ENCODE measurements at places on chromosomes 11 and 22.

- DNase-seq, result no peak
These were observed 28.7 kb downstream of the UPB1 start for GRCh38 chr22:24523873-24524272.

- no peak for DNase-seq
These were observed 37.4 kb downstream of the LARGE2 start for GRCh38 chr11:45959851-45960250.

DNA sequence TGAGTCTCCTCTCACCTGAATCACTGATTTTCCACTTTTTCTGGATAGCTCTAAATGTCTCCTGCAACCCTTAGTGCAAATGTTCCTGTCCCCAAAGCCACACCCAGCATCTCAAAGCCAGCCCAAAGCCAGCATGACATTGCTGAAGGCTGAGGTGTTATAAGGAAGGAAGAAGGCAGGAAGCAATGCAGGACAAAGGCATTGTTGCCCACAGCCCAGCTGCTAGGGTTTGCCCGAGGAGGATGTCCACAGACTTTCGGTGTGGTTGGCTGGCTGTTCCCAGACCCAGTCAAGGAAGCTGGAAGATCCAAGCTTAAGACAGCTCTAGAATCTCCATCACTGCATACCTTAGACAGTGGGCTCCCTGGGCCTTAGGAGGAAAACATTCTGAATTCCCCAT is 23.5 kb downstream of the CHST1 start:
- DNase-seq, result no peak

DNA sequence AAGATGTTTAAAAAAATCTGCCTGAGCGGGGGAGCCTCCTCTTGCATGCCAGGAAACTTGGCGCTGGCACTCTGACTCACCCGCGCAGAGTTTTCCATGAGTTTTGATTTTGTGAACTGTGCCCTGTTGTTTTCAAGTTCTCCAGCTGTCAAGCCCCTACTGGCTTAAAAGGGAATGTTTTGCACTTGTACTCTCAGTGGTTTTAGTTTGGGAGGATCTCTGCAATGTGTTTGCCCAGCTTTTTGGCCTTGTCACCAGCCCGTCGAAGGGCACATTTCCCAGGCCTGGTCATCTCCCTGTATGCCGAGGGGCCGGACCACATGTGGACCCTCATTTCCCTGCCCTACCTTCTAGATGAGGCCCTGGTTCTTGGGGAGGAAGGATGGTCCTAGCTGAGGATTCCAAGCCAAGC is 12.2 kb downstream of the MRGPRF start:
- no peak for DNase-seq

GRCh38 chr22:23816156-23816976 is 22.4 kb downstream of the DERL3 start:
- DNase-seq, result no peak

DNA sequence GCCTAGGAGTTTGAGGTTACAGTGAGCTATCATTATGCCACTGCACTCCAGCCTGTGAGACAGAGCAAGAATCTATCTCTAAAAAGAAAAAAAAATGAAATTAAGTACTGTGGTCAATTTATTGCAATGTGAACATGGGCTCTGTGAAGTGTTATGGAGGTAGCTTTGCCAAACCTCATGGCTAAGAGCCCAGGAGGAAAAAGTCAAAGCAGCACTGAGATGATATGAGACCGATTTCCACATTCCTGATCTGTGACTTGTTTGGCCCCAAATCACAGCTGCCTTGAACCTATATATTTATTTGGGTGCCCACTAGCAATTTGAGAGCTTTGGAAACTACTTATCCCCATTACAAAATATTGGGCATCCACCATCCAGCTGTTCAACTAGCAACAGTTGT is 29.8 kb upstream of the TMEM135 start:
- DNase-seq, result no peak

GRCh38 chr11:44680982-44681597 is 45.7 kb upstream of the TSPAN18 start:
- no peak for DNase-seq

GRCh38 chr22:47878460-47878859 is 1116.0 kb downstream of the TBC1D22A start:
- DNase-seq, result no peak

DNA sequence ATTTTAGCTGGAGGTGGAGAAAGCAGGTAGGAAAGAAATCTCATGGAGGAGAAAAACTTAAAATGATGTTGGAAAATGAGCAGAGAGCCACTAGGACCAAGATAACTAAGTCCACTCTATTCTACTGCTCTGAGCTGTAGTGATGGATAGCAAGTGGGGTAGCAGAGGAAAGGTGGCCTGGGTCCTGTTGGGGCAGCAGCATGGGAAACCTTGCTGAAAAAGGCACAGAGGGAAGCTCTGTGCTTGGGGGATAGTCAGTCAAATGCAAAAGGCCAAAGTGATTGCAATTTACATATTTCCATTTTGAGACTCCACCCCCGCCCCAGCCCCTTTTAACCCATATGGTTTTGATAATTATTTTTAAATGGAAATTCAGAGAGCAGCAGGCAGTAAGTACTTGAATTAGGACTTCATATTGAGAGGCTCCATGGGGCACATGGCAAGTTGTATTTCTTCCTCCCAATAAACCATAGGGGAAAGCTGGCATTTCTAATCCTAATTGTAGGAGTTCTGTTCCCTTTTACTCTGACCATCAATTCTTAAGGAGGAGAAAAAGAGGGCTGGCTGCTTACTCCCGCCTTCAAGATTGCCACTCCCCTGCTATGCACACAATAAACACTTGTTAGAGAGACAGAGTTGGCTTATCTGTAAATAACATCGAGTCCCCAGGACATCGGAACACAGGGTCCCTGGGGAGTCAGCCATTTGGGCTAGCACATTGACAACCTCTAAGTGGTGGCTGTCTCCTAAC is 1341.5 kb upstream of the TENM4 start:
- no peak for DNase-seq

GRCh38 chr11:94127638-94128037 is 1.0 kb upstream of the PANX1 start:
- no peak for DNase-seq

DNA sequence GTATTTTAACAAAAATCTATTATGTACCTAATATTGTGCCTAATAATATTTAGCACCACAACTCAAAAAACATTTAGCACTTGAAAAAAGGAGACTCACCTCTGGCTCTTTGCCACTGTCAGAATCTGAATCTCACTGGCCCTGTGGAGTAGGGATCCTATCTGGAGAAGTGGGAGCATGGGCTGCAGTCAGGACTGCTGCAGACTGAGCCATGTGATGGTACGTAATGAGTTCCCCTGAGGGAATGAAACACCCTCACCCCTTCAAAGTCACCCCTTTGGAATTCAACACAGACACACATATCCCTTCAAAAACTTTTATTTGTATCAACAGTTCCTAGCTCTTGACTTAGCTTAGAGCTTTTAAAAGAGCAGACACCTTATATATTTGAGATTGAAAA is 6.5 kb downstream of the PTPMT1 start:
- DNase-seq, result no peak

GRCh38 chr11:72657411-72658100 is 16.7 kb downstream of the PDE2A start:
- DNase-seq, result no peak

DNA sequence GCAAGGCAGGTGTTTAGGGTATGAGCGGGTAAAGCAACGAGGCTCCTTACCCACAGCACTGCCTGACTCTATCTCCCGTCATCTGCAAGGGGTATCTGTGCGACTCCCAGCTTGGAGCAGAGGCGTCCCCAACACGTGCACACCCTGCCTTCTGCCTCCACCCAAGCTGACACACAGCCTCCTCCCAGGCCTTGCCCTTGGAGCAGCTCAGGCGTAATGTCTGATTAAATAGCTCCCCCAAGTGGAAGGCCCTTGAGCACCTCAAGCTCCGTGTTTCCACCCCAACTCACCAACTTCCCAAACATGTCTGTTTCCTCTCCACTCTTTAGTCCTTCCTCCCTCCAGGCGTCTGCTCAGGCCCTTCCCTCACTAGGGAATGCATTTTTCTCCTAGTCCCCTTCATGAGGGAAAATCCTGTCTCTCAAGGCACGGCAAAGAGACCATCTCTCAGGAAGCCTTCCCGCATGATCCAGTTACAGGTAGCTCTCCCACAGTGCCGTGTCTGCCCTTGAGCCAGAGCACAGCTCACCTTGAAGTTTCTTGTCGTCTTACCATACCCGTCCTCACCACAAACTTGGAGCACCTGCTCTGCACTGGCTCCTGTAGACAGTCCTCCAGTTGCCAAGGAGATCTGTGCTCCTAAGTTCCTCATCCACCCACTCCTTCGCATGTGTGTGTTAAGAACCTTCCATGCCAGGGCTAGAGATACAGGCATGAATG is 15.8 kb downstream of the CYB5R2 start:
- no peak for DNase-seq

DNA sequence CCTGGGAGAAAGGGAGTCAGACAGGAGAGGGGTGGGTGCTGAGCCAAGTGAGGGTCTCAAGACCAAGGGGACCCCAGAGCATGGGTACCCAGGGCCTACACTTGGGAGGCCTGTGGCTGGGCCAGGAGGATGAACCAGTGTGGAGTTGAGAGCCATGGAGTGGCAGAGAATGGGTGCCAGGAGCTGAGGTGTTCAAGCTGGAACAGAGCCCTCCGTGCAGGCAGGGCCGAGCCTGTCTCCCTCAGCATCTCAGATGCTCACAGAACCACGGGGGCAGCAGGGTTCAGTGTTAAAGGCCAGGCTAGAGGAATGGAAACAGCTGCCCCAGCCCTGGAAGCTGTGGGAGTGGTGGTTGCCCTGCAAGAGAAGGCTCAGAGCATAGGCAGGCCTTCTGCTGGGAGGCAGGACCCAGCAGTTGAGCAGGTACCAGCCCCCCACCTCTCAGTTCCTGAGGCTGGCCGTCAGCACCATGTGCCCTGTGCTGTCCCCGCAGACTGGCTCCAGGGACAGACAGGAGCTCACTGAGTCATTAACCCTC is 32.3 kb downstream of the RSPH14 start:
- DNase-seq, result no peak

DNA sequence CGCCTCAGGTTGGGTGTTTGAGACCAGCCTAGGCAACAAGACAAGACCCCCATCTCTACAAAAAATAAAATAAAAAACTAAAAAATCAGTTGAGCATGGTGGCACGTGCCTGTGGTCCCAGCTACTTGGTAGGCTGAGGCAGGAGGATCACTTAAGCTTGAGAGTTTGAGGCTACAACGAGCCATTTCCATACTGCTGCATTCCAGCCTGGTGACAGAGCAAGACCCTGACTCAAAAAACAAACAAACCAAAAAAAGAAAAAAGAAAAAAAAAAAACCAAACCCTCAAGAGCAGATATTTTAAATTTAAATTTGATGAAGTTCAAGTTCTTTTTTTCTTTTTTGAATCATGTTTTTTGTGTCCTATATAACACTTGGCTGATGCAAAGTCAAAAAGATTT is 7.2 kb upstream of the CCDC83 start:
- DNase-seq, result no peak

GRCh38 chr11:61157743-61158142 is 3.5 kb downstream of the VPS37C start:
- no peak for DNase-seq

GRCh38 chr11:66495401-66495854 is 15.0 kb upstream of the BBS1 start:
- DNase-seq, result peak; percentile 59

DNA sequence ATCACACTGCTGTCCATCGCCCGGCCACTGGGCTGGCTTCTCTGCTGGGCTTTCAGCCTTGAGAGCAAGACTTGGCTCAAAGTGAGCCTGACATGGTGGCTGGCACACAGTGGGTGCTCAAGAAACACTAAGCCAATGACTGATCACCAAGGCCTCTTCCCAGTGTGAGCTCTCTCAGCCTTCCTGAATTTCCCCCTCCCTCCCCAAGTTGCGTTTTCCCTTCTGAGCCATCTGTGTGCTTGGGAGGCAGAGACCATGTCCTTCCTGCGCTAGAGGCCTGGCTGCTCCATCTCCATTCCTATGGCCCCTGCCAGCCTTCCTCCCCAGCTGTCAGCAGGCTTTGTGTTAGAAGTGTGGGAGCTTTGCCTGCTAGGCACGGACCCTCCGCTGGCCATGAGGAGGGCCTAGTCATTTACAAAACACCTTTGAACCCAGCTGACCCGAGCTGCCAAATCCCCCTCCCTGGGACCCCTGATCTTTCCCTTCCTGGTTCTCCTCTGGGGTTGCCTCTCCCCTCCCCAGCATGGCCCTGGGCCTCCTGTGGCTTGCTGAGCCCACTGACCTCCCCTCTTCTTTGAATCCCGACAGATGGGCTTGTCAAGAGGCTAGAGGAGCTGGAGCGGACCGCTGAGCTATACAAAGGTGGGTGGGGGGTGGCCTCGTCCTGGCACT is 13.2 kb downstream of the PICK1 start:
- no peak for DNase-seq

- no peak for DNase-seq
These were observed 225.6 kb upstream of the E2F8 start for GRCh38 chr11:19466314-19466713.

Data from upper lobe of left lung (tissue), 6 donors.